Right lung (tissue), 10 donors: ENCODE measurements at places on chromosomes 12 and 14. TPM values are rescaled to one million over a fixed set of nuclear protein-coding genes. Genes with fewer than 3 reads are reported as not detected.

DNA sequence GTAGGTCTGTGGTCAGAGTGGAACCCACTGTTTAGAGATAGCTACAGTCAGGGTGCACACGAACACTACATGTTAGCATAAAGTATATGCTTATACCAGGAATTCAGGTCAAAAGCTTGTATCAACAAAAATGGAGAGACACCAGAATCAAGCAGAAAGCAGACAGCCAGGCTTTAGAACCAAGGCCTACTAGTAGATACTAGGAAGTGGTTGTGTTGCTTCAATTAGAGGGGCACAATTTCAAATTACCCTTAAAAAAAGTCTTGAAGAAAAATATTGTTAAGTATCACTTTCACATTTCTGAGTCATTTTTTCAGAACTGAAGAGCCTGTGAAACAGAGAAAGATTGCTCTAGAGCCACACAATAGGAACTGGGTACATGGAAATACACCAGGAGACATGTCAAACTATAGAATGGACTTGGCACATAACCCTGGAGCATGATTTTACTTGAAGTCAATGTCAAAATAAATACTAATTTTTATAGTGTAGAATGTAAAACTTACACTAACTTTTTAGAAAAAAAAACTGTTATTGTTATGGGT lies 41.6 kb downstream of the LRRC9 start:
- no peak for DNase-seq

Gene SLCO1C1
- polyA plus RNA-seq, result 2.2 TPM

DNA sequence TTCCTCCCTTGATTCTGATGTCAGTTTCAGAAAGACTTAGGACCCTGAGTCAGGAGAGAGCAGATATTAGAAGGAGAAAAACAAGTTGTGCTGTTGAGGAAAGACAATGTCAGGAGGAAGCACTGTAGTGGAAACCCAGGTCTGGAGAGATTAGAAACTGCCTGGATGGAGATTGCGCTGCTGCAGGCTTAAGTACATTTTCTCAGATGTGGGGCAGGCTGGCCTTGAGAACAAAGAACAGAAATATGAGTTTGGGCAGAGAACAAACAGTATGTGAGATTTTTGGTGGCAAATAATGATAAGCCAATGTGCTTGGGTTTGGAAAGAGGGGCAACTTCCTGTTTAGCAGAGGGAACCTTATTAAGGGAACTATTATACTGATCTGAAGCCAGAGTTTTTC lies 74.3 kb upstream of the PRMT8 start:
- no peak for DNase-seq

GRCh38 chr14:68790644-68791077 lies 2.2 kb downstream of the ZFP36L1 start:
- no peak for DNase-seq

DNA sequence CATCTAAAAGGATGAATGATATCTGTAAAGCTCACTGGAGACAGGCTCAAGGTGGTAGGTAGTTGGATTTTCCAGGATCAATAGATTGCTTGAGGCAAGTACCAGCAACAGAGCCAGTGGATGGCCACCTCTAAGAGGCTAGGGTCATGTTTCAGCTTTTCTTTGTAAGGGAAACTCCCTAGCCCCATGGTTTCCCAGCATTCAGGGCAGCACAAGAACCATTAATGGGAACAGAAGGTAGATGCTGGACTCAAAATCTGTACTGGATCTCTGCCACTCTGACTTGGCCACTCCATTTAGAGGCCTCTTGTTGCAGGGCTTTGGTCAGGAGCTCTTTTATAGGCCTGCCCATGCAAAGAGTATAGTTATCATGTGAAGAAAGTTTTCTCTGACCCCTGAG lies 76.1 kb upstream of the DYRK2 start:
- DNase-seq, result no peak

Gene PROX2
- 3.2 TPM for polyA plus RNA-seq

Gene IQSEC3
- 6.0 TPM for polyA plus RNA-seq

Gene RND1
- 2.5 TPM for polyA plus RNA-seq

GRCh38 chr14:89757313-89757939 lies 197.1 kb downstream of the EFCAB11 start:
- DNase-seq, result no peak

DNA sequence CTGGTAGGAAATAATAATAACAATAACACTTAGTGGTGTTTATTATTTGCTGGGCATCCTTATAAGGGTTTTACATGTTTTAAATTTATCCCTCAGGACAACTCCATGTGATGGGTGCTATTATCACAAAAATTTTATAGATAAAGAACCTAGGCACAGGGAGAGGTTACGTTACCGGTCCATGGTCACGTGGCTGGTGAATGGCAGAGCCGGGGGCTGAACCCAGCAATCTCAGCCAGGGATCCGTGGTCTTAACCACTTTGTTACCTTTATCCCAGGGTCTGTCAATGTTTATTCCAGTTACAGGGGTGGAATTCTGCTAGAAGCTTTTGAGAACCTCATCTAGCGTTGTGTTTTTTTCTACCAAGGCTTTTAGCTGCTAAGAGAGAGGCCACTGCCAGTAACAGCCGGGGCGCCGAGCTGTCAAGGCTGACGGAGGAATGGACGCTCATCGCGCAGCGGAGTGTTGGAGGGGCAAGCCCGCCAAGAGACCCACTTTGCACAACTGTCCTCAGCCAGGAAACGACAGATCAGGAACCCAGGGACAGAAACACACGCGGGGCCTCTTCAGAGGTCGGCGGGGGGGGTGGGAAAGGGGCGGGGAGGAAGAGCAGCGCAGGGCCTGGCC lies 418 bp downstream of the AMN1 start:
- DNase-seq, result no peak

GRCh38 chr12:109098183-109098604 lies 797 bp downstream of the UNG start:
- no peak for DNase-seq

Gene SIRT4
- 2.9 TPM for polyA plus RNA-seq

Gene GRIP1
- 8.2 TPM for polyA plus RNA-seq

- no peak for DNase-seq
Observed at GRCh38 chr14:103740991-103741689, 25.5 kb downstream of the ZFYVE21 start.

DNA sequence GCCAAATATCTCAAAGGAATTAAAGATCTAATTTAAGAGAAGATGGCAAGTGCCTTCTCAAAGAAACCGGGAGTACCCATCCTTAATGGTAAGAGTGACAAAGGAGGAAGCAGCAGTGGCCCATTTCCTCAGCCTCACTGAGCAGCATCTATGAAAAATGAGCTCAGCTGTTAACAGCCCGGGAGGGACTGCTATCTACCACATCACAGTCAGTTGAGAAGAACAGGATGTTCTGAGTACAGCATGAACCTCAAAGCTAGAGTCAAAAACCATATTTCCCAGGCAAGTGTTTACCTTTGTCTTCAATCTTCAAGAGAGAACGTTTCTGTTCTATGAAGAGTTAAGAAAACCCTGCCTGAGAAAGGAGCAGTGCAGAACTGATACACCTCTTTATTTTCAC lies 115.0 kb downstream of the BTG1 start:
- DNase-seq, result no peak

Gene DTX1
- 5.2 TPM for polyA plus RNA-seq

Gene KRT82
- polyA plus RNA-seq, result not detected

- DNase-seq, result no peak
Observed at GRCh38 chr14:44529026-44529425, 21.9 kb upstream of the FSCB start.

Gene GARIN6
- polyA plus RNA-seq, result not detected

DNA sequence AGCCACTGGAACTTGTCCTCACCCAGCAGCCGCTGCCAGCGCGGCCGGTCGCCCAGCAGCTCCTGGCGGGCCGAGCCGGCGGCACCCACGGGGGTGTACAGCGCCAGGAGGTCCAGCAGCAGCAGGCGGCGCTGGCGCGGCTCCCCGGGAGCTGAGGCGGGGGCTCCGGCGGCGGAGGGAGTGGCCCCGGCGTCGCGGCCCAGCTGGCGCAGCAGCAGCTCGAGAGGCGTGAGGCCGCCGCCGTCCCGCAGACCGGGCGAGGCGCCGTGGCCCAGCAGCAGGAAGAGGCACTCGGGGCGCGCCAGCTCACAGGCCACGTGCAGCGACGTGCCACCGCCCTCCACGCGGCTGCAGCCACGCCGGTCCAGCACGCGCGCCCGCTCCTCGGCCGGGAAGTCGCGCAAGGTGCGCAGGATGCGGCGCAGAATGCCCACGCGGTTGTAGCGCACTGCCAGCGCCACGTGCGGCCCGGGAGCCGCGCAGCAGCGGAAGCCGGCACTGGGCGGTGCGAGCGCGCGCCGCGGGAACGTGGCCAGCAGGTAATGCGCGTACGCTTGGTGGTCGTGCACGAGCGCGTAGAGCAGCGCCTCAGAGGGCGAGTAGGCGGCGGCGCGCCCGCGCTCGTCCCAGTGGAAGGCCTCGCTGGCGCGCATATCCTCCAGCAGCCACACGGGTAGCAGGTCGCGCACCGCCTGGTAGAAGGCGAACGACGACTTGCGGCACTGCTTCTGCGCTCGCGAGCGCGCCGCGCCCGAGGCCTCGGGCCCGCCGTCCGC lies 2.3 kb downstream of the ANKRD9 start:
- no peak for DNase-seq

Gene ABCD4
- polyA plus RNA-seq, result 107 TPM

Gene NUP107
- 95.6 TPM for polyA plus RNA-seq

DNA sequence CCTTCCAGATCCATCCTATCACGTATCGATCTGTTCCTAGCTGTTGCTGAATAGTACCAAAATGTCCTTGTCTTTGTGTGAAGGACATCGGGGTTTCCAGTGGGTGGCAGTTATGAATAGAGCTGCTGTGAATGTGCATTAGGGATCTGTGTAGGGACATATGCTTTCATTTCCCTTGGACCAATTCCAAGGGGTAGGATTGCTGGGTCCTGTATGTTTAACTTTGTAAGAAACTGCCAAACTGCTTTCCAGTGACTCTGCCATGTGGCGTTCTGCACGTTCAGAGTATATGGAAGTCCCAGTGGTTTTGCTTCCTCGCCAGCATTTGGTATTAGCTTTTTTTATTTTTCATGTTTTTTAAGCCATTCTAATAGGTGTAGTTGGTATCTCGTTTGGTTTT lies 28.6 kb downstream of the PACS2 start:
- DNase-seq, result peak; percentile 41

GRCh38 chr12:3726456-3726855 lies 26.5 kb downstream of the CRACR2A start:
- DNase-seq, result no peak

Gene TAS2R7
- not detected for polyA plus RNA-seq

- DNase-seq, result no peak
Observed at GRCh38 chr12:92138626-92139025, 7.0 kb downstream of the BTG1 start.

- DNase-seq, result no peak
Observed at GRCh38 chr12:131311764-131312163, 358.1 kb downstream of the ADGRD1 start.

DNA sequence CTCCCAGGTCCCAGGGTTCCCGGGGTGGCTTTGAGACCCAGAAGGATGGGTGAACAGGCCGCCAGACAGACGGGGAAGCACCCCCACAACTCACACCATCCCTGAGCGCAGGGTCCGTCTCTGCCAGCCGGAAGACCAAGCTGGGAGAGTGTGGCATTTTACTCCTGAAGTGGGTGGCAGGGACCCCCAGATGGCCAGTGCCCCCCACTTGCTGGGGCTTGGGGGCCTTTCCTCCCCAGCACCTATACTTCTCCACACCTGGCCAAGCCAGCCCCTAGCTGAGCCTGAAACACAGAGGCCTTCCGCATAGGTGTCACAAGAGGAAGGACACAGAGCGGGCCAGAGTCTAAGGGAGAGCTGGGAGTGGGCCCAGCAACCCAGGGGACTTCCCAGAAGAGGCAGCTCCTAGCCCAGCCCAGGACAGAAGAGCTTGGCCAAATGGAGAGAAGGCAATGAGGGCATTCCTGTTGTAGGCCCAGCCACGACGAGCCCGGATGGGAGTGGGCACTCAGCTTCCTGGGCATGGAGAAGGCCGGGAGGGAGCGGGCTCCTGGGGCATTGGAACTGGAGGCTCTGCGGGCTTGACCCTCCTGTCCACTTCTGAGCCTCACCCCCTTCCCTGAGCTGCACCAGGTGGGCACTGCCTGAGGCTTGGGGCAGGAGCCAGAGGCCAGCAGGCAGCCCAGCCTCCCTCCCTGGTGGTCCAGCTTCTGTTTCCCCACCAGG lies 3.3 kb downstream of the AHNAK2 start:
- DNase-seq, result no peak

GRCh38 chr14:87971010-87971409 lies 22.0 kb downstream of the GALC start:
- no peak for DNase-seq

Gene E2F7
- 6.3 TPM for polyA plus RNA-seq

Gene COQ10A
- polyA plus RNA-seq, result 16.4 TPM

GRCh38 chr12:120140603-120141002 lies 24.1 kb upstream of the RAB35 start:
- DNase-seq, result no peak

Gene TAS2R9
- not detected for polyA plus RNA-seq

GRCh38 chr14:89351516-89352404 lies 65.3 kb downstream of the FOXN3 start:
- DNase-seq, result peak; percentile 80

DNA sequence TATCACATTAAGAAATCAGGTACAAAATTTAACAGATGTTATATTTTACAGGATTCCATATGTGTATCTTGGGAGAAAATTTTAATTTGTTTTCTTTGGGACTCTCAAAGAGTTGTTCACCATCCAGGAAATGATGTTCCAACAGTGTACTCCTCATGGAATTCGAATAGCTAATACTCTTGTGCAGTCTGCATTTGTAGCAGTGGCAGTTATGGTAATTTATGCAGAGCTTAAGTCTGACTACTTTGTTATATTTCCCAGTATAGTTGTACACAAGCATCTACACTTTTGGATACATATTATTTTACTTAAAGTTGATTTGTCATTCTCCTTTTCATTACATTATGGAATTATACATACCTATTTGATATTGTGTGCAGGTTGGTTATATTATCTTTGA lies 436.7 kb upstream of the FBXO33 start:
- DNase-seq, result no peak

GRCh38 chr14:79809849-79810612 lies 401.3 kb downstream of the DIO2 start:
- DNase-seq, result no peak

- DNase-seq, result no peak
Observed at GRCh38 chr12:67891596-67891995, 97.7 kb upstream of the IFNG-AS1 start.

GRCh38 chr14:58717211-58717610 lies 79.4 kb downstream of the DACT1 start:
- DNase-seq, result no peak

- DNase-seq, result no peak
Observed at GRCh38 chr12:117688446-117688845, 280.3 kb downstream of the KSR2 start.

Gene CD27
- 2.9 TPM for polyA plus RNA-seq

DNA sequence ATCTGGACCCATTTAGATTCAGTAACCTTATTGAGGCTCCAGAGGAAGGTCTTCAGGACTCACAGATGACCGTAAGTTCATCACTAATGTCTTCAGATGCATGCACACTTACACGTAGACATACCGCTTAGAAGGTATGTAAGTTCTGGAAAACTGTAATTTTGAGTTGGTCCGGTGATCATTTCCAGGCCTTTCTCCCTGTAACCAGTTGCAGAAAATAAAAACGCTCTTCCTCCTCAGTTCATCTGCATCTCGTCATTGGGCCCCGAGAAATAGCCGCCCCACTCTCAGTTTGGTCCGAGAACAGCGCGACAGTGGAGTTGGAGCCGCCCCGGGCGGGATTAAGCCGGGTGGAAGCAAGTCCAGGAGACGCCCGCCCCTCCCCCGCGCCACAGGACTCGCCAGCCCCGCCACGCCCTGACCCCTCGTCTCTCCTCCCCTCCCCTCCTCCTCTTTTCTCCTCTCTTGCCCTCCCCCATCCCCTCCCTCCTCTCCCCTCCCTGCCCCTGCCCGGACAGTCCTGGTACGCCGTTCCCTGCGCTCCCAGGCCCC lies 83.7 kb downstream of the TNFAIP2 start:
- DNase-seq, result no peak
